ENCODE measurements at places on chromosomes 13 and 19.

DNA sequence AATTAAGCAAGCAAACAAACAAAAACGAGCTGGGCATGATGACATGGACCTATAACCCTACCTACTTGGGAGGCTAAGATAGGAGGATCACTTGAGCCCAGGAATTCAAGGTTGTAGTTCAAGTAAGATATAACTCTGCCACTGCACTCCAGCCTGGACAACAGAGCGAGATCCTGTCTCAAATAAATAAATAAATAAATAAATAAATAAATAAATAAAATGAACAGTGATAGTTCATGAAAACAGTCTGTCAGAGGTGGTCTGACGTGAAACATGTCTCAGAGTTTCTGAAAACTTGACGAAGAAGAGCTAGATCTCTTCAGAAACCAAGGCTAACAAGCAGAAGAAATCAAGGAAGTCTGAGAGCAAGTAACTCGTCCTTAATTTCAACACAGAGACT lies 188.8 kb upstream of the GPC6 start:
- no peak for DNase-seq

GRCh38 chr13:109586509-109587346 lies 199.7 kb downstream of the IRS2 start:
- no peak for DNase-seq

- DNase-seq = no peak
These were observed 1076.2 kb downstream of the UQCRFS1 start for GRCh38 chr19:28136796-28137195.

DNA sequence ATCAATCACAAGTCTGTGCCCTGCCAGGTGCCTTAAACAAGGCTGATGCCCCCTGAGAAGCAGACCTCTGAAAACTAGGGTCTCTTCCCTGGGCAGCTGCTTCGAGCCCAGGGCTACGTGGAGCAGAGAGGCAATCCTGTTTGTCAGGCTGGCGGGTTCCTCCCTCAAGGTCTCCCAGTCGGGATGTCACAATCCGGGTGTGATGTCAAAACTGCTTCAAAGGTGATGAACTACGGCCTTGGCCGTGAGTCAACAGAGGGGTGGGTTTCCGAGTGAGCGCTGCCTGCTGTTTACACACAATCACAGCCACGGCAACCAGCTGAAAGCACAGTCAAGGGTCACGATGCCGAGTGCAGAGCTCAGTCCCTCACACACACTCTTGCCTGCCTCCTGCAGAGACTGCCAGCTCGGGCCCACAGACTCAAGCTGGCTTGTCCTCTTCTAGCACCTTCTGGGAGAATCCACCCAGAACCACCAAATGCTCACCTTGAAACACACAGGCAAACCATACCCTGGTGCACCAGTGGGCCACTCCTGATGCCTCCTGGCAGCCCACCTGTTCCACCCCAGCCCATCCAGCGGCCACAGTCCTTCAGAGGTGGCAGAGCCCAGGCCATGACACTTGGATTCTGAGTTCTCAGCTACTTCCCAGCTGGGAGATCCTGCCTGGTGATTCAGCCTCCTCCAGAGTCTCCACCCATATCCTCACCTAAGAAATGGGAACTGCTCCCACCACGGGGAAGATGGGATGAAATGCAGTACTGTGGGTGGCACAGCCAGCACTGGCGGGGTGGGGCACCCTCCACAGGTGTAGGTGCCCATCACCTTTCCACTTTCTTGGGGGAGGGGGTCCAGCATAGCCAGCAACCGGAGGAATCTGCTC lies 6.8 kb downstream of the ELL start:
- no peak for DNase-seq

DNA sequence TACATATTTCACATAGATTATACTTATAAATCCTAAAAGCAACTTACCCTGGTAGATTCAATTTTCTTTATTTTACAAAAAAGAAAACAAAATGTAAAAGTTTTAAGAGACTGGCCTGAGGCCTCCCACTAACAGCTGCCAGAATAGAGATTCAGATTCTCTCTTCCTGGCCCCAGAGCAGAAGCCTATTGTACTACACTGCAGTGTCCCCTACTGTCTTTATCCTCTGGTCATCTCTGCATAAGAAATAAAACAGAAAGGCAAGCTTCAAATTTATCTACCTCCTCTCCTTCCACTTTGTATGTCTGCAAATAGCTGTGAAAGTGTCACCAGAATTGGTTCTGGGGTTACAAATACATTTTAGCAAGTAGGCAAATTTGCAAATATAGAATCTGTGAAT lies 1004.1 kb upstream of the PCDH9 start:
- DNase-seq = no peak

GRCh38 chr19:18666317-18666716 lies 17.2 kb upstream of the CRTC1 start:
- no peak for DNase-seq

All from midbrain (tissue), 1 donor.